MCF 10A (cell line): ENCODE measurements at places on chromosomes 3 and 15. TPM values are rescaled to one million over a fixed set of nuclear protein-coding genes. Genes with fewer than 3 reads are reported as not detected.

ROBO1 gene
- 30.3 and 32.2 TPM in 2 replicates for total RNA-seq

LMAN1L gene
- 0.23 TPM in 1 of 2 replicates, not detected in the other for total RNA-seq

PP2D1 gene
- not detected in 2 replicates for total RNA-seq

- H3K36me3 ChIP-seq, result no peaks in the 10 kb centered on the region
- H3K27ac ChIP-seq, result no peak overlapping the region
Measured at GRCh38 chr3:46375218-46375617, 4.5 kb downstream of the CCR5 start.

- no peak overlapping the region for H3K4me3 ChIP-seq
- DNase-seq, result peak; percentile 9
- H3K27me3 ChIP-seq, result no peaks in the 10 kb centered on the region
- H3K27ac ChIP-seq, result peak overlapping the region; percentile 49
Measured at GRCh38 chr3:116084999-116085791, 360.1 kb downstream of the LSAMP start.

DNA sequence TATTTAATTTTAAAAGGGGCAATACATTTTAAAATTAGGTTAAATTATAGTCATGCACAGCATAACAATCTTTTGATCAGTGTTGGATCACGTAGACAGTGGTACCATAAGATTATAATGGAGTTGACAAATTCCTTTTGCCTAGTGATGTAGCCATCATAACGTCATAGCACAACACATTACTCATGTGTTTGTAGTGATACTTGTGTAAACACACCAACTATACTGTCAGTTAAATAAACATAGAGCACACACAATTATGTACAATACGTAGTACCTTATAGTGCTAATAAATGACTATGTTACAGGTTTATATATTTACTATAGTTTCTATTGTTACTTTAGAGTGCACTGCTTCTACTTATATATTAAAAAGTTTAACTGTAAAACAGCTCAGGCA lies 31.2 kb downstream of the FOXB1 start:
- no peaks in the 10 kb centered on the region for H3K36me3 ChIP-seq
- no peak overlapping the region for H3K27ac ChIP-seq
- H3K27me3 ChIP-seq, result no peaks in the 10 kb centered on the region
- DNase-seq, result no peak

- H3K4me1 ChIP-seq, result no peaks in the 10 kb centered on the region
- H3K4me3 ChIP-seq, result no peak overlapping the region
- no peak overlapping the region for H3K27ac ChIP-seq
- no peaks in the 10 kb centered on the region for H3K36me3 ChIP-seq
- no peaks in the 10 kb centered on the region for H3K27me3 ChIP-seq
Measured at GRCh38 chr3:187931101-187931500, 185.8 kb upstream of the BCL6 start.

DNA sequence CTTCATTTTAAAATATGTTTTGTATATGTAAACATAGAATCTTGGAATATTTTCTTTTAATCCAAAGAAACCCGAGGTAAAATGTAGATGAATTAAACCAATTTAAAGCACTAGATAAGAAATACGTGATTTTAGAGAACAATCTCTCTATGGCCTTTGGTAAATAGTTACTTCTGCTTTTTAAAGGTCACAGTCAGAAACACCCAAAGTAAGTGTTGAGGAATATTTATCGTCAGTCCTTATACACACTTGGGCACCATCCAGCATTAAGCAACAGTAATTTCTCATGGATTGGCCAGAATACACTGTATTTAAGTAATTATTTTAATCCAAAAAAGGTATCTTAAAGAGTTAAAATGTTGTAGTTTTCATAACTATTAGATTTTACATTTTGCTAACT lies 713.2 kb downstream of the NLGN1 start:
- H3K4me3 ChIP-seq, result no peak overlapping the region
- H3K27ac ChIP-seq, result no peak overlapping the region
- DNase-seq, result no peak
- no peaks in the 10 kb centered on the region for H3K27me3 ChIP-seq
- H3K36me3 ChIP-seq, result no peaks in the 10 kb centered on the region

GRCh38 chr3:116950301-116951055 lies 240.9 kb downstream of the TUSC7 start:
- H3K4me3 ChIP-seq, result no peak overlapping the region
- no peak overlapping the region for H3K27ac ChIP-seq
- no peaks in the 10 kb centered on the region for H3K4me1 ChIP-seq

DNA sequence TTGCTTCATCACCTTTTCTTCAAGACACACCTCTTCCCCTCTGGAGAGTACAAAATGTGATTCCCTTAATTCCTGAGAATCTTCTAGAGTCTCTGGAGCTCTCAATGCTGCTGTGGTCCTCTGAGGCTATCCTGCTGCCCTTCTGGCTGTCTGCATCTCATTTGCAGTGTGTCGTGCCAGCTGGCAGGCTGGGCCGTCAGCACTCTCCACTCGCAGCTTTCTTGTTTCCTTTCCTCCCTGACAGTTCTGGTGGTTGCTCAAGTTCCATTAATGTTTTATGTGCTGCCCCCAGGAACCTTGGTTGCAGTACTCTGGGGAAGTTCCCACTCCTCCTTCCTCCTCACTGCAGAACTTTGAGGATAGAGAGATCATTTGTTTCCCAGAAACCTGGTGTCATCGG lies 210.8 kb upstream of the ROPN1 start:
- H3K4me1 ChIP-seq, result no peaks in the 10 kb centered on the region
- H3K4me3 ChIP-seq, result no peak overlapping the region
- no peak overlapping the region for H3K27ac ChIP-seq
- DNase-seq, result no peak
- H3K36me3 ChIP-seq, result no peaks in the 10 kb centered on the region

GRCh38 chr3:63662500-63662899 lies 10.0 kb downstream of the SNTN start:
- H3K27ac ChIP-seq, result no peak overlapping the region
- H3K4me3 ChIP-seq, result no peak overlapping the region
- no peak for DNase-seq
- no peaks in the 10 kb centered on the region for H3K36me3 ChIP-seq

- no peaks in the 10 kb centered on the region for H3K27me3 ChIP-seq
- peaks cover 18% of the 10 kb centered on the region for H3K4me1 ChIP-seq
- no peak overlapping the region for H3K4me3 ChIP-seq
- DNase-seq, result no peak
- H3K36me3 ChIP-seq, result no peaks in the 10 kb centered on the region
- H3K27ac ChIP-seq, result no peak overlapping the region
Measured at GRCh38 chr15:76183930-76184649, 124.3 kb downstream of the TMEM266 start.

- H3K36me3 ChIP-seq, result no peaks in the 10 kb centered on the region
- H3K27me3 ChIP-seq, result no peaks in the 10 kb centered on the region
- peaks cover 6% of the 10 kb centered on the region for H3K4me1 ChIP-seq
- DNase-seq, result no peak
- H3K4me3 ChIP-seq, result no peak overlapping the region
- H3K27ac ChIP-seq, result no peak overlapping the region
Measured at GRCh38 chr3:57094575-57094974, 34.1 kb downstream of the SPATA12 start.
